ENCODE measurements at places on chromosomes 7 and 10.

DNA sequence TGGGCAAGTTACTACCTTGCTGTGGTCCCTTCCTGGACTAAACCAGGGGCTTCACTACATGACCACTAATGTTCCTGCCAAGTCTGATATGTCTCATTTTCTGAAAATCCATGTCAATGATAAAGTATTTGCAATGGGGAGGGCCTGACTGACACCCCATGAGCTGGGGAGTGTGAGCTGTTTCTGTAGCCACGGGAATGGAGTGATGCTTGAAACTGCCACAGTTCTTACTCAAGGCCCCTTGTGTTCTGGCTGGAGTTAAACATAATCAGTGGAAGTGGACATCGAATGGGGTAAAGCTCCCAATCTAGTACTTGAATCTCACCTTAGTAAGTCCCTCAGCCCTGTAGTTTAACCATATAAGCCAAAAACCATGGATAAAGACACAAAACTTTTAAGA, 61.9 kb upstream of the PDLIM1 start:
- DNase-seq: no peak

- no peak for DNase-seq
These were observed 95.2 kb upstream of the PTER start for GRCh38 chr10:16341637-16342036.

DNA sequence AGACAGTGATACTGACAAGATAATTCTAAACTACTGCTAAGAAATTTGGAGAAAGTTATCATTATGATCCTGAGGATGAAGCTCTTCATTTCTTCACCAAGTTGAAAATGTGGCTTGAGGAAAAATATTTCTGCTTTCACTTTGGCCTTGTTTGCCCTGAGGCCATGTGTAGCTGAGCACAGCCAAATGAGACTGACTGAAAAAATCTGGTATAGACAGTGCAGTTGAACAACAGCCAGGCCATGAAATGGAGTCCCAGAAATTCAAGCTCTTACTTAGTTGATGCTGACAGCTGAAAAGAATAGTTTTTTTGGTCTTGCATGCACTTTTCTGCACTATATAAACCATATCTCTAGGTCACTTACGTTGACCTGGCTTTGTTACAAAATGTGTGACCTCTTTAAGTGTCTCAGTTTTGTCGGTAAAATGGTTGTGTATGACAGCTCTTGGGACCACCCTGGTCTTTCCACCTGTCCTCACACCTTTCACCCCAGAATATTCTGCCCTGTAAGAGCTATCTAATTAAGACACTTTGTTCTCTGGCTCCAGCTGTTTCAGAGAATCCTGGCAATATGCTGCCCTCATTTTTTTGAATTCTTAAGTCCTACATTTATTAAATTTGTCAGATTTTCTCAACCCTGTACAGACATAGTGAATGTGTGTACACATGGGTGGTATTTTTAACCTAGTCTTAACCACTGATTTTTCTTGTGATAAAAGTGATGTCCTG, 91.3 kb downstream of the CD36 start:
- no peak for DNase-seq

DNA sequence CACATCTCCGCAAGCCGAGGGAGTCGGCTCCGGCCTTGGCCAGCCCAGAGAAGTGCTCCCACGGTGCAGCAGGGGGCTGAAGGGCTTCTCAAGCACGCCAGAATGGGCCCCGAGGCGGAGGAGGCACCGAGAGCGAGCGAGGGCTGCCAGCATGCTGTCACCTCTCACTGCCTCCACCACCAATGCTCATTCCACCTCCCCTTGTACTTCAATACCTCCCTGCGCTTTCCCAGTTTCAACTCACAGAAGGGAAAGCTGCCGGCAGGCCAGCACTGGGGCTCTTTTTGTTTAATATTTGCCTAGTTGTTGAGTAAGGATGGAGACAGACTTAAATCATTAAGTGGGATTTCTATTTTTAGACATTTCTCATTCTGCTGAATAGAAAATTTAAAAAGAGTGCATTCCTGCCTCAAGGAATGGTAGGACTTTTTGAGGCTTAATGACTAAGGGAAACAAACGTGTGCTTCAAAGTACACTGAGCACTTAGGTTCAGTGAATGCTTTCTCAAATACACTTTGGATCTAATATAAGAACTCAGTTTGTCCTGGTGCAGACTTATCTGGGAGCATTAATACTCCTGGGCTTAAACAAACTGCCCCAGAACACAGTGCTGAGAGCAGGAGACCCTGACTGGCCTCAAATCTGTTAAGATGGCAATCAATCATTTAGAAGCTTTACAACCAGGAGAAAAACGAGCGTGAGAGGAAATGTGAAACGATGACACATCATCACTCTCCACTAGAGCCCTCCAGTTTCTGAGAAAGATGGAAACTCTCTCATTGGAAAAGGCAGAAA, 131.2 kb downstream of the RALA start:
- DNase-seq: no peak

GRCh38 chr7:46682836-46683624, 762.0 kb upstream of the IGFBP3 start:
- DNase-seq: no peak

DNA sequence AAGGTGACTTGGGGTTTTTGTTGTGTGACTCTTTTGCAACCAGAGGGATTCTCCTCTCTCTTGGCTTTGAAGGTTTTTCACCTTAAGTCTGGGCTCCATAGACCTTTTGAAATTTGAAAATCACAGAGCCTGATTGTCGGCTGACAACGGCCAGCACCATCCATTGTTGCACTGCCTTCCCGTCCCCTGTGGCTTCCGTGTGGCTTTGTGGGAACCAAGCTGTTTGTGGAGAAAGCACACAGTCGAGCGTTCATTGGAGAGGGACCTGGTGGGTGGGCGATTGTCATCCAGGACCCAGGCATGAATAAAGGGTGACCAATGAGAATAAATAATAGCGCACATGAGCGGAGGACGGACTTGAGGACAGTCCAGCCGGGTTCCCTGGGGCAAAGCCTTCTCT, 7.4 kb upstream of the RAMP3 start:
- no peak for DNase-seq

DNA sequence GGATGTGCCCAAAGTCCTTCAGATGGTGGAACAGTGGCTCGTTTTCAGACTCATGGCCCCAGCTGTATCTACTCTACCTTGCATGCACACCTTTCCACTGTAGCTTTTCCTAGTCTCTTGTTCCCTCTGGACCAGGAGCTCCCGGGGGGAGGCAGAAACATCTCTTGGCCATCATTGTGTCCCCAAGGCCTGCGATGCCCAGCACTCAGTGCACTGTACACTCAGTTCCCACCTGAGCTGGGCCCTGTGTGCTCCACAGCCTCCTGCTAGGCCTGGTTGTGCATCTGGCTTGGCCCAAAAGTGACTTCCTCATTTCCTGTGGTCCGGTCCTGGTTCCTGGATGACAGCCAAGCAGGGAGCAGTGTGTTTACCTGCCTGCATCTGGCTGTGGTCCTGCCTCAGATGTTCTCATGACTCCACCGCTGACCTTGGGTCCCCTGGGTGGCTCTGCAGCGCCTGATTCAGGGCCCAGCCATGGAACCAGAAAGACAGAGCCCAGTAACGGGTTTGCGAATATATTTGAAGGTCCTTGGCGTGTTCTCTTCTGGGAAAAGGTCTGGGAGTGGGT, 9.9 kb upstream of the DOCK1 start:
- DNase-seq: no peak

DNA sequence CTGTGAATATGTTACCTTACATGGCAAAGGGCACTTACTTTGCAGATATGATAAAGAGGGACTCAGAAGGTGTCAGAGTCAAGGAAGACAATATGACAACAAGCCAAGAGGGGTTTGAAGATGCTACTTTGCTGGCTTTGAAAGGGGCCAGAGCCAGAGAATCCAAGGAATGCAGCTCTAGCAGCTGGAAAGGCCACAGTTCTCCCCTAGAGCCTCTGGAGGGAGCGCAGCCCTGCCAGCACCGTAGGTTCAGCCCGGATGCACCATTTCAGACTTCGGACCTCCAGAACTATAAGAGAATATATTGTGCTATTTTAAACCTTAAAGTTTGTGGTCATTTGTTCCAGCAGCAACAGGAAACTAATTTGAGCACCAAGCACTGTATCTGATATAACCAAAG, 32.9 kb upstream of the WDR11 start:
- no peak for DNase-seq

- DNase-seq: no peak
These were observed 260.8 kb upstream of the HABP2 start for GRCh38 chr10:113292086-113292485.

GRCh38 chr10:129893104-129894089, 70.7 kb downstream of the EBF3 start:
- DNase-seq: no peak

DNA sequence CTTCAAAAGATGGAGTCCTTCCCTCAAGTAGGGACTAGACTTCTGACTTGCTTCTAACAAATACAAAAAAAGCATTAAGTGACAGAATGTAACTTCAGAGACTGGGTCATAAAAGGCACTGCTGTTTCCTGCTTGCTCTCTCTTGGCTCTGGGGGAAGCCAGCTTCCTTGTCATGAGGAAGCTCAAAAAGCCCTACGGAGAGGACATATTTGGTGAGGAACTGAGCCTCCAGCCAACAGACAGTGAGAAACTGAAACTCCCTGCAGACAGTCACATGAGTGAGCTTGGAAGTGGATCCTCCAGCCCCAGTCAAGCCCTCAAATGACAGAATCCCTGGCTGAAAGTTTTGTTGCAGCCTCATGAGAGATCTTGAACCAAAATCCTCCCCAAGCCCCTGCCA, 26.3 kb upstream of the SLC35G1 start:
- no peak for DNase-seq

DNA sequence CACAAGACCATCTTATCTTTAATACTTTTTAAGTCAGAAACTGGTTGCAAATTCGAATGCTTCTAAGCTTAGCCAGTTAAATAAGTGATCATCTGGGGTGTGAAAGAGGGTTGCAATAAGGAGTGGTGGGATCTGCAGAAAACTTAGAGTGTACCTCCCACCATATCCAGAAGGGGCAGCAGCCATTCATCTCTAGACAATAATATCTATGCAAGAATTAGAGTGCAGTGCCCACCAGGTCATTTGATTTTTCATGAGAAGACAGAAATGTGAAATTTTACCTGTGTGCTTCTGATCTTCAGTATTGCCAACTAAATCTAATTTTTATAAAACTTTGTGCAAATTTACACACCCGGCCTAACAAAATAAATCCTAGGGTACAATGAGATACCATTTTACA, 127.2 kb upstream of the SP4 start:
- no peak for DNase-seq

- DNase-seq: no peak
These were observed 11.7 kb downstream of the C1QL3 start for GRCh38 chr10:16509996-16510395.

DNA sequence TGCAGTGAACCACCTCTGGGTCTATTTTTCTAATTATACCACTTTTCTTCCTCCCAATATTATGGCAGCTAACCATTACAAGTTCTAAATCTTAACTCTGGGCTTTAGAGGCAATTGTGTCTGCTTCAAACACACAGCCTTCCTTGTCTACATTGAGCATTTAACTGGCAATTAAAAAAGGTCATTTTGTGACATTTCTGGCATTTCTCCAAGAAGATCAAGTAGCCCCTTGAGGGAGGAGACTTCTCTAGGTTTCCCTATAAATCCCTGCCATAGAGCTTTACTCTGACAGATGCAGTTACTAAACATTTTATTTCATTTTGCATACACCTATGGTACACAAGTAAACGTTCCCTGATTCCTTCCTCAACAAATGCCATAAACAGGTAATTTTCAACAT, 33.4 kb upstream of the FAM133B start:
- DNase-seq: no peak
